Cerebellar nuclear complex (tissue), 1 donor: ENCODE measurements at places on chromosomes 1 and 21.

- no peak for DNase-seq
These were observed 288.6 kb downstream of the HHAT start for GRCh38 chr1:210617293-210617692.

DNA sequence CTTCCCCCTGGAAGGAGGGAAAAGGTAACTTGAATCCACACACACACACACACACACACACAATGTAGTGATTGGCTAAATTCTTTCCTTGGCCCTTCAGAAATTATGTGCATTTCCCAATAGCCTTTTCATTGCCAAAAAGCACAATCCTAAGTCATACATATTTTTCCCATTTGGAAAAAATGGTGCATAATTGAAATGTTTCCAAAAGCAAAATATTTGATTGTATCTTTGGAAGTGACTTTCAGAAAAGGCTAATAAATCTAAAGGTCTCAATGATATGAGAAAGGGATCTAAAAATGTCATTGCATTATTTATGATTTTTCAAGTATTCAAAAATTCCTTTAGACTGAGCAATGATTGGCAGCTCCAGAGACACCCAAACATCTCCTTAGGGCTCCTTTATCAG lies 43.5 kb upstream of the NEK7 start:
- DNase-seq, result no peak

DNA sequence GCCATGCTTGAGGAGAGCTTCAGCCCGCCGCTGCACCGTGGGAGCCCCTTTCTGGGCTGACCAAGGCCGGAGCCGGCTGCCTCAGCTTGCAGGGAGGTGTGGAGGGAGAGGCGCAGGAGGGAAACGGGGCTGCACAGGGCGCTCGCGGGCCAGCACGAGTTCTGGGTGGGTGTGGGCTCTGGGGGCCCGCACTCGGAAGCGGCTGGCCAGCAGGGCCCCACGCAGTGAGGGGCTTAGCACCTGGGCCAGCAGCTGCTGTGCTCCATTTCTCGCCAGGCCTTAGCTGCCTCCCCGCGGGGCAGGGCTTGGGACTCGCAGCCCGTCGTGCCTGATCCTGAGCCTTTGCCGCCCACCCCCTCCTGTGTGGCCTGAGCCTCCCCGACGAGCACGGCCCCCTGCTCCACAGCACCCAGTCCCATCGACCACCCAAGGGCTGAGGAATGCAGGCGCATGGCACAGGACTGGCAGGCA lies 1554.0 kb downstream of the KCNT2 start:
- no peak for DNase-seq

- no peak for DNase-seq
These were observed 26.2 kb downstream of the TNFSF18 start for GRCh38 chr1:173024543-173024942.
